Glutamatergic neuron (in vitro differentiated cells): ENCODE measurements at places on chromosomes 5 and 9. TPM values are rescaled to one million over a fixed set of nuclear protein-coding genes. Genes with fewer than 3 reads are reported as not detected.

DNA sequence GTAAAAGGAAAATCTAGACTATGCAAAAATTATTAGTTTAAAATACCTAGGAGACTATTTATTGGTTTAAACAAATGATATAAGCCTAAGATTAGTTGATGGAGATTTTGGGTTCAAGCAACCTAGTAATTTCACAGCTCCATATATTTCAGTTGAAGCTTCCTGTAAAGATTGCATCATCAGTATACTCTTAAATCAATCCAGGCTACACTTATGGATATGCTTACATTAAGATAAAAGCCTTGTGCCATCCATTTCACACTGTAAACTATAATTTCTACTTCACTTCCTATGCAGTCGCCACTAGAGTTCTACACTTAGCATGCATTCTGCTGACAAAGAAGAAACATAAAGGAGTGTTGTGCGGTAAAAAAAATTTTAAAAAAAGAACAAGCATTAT is 7.3 kb upstream of the LIX1 start:
- H3K36me3 ChIP-seq = no peaks in the 10 kb centered on the region
- no peak for DNase-seq
- no peak overlapping the region for H3K27ac ChIP-seq
- no peaks in the 10 kb centered on the region for H3K4me1 ChIP-seq

EDIL3 gene
- 220 TPM for total RNA-seq

- H3K4me1 ChIP-seq = peaks cover 8% of the 10 kb centered on the region
- DNase-seq = no peak
- peaks cover 6% of the 10 kb centered on the region for H3K27me3 ChIP-seq
- H3K27ac ChIP-seq = no peak overlapping the region
- peaks cover 11% of the 10 kb centered on the region for H3K36me3 ChIP-seq
- no peak overlapping the region for H3K4me3 ChIP-seq
These were observed 107.0 kb downstream of the ACTL7B start for GRCh38 chr9:108748776-108749175.

DNA sequence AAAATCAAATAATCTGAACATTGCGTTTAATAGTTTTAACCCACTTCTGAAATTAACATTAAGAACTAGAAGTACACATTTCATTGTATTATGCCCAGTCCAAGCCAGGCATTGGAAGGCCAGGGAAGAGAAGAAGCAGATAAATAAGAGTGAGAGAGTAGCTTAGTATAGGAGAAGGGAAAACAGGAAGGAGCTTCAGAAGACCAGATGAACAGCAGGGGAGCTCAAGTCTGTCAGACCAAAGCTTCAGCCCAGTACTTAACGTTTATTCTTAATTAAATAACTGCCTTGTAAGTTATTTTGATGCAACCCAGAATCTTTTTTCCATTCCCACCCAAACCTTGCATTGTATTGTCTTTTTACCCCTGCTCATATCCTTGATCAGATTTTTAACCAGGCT is 11.5 kb upstream of the FAM120AOS start:
- peaks cover 17% of the 10 kb centered on the region for H3K4me1 ChIP-seq
- no peaks in the 10 kb centered on the region for H3K27me3 ChIP-seq
- no peak overlapping the region for H3K27ac ChIP-seq
- H3K36me3 ChIP-seq = no peaks in the 10 kb centered on the region

GRCh38 chr5:104932431-104932830 is 1369.8 kb upstream of the NUDT12 start:
- H3K36me3 ChIP-seq = no peaks in the 10 kb centered on the region
- peak; percentile 30 for DNase-seq
- no peak overlapping the region for H3K27ac ChIP-seq
- no peak overlapping the region for H3K4me3 ChIP-seq
- no peaks in the 10 kb centered on the region for H3K27me3 ChIP-seq
